NCI-H1694 treated with DMSO at 0.1 percent for 48 hours (cell line): ENCODE measurements at places on chromosomes 12 and 14.

GRCh38 chr12:114682785-114683708 lies 928 bp downstream of the TBX3 start:
- DNase-seq, result no peak

DNA sequence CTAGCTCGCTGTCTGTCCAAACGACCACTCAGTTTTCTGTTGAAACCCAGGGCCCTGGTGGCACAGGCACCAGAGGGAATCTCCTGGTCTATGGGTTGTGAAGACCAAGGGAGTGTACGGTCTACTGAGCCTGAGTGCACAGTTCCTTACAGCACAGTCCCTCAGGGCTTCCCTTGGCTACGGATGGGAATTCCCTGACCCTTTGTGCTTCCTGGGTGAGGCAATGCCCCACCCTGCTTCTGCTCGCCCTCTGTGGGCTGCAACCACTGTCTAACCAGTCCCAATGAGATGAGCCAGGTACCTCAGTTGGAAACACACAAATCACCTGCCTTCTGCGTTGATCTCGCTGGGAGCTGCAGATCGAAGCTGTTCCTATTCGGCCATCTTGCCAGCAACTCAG lies 22.6 kb downstream of the GPHN start:
- no peak for DNase-seq

- peak; percentile 39 for DNase-seq
Measured at GRCh38 chr14:45526715-45527549, 273.9 kb upstream of the MIS18BP1 start.

DNA sequence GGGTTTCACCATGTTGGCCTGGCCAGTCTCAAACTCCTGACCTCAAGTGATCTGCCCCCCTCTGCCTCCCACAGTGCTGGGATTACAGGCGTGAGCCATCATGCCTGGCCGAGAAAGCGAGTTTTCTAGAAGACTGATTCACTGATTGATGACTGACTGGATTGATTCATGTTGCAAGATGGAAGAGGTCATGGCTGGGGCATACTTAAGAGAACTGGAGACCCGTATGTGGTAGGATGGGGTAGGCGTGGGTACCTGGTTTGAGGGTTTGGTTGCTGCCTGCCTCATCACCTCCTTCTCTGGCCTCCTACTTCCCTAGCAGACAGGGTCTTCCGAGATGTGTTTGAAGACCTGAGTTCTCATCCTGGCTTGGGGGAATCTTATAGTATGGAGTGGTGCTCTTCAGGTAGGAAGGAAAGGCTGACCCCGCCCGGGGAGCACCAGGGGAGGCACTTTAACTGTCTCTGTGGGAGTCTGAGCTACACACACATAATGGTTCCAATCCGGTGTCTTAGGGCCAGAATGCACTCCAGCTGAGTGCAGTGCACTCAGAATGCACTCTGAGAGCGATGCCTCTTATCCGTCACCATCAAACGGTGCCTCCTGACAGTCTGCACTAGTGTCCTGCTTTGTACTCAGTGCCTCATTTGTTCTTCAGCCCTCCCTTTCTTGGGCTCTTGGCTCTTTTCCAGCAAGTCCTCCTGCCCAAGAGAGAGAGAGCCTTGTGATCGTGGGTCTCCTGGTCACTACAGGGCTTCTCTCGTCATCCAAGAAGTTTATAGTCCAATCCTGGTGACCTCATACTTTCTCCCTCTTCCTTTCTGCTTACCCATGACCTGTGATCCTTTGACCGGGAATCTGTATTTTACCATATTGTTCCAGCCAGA lies 19.7 kb downstream of the PLEKHG3 start:
- DNase-seq, result no peak

DNA sequence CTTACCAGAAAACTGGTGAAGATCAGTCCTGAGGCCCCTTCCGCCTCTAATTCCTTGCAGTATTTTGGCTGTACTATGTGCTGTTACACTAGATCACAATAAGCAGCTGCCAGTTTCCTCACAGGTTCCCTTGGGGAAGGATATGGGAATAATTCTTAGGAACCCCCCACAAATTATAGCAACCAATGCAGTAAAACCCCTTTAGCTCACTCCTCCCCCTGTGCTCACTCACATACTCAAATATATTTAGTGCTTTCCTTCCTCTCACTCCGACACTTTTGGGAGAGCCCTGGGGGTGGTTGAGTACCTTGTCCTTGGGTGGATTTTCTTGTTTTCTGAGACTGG lies 162.7 kb downstream of the ETV6 start:
- no peak for DNase-seq
